ENCODE measurements at places on chromosomes 11 and 22.

GRCh38 chr11:66850588-66851238 lies 6.2 kb upstream of the LRFN4 start:
- no peak for DNase-seq

DNA sequence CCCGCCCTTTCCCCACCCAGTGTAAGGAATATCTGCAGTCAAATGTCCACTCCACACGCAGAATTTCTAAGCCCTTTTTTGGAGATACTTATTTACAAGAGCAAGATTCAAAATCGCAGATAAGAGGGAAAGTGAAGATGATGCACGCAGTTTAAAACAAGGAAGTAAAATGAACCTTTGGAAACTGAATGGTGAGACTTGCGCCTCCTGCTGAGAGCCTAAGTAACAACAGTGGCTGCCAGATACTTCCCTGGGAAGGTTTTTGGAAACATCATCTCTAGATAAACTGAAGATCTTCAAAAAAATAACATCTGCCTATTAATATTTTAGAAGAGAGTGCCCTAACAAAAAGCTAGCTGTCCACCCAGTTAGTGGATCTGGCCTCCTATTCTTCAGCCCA lies 963.1 kb upstream of the FAT3 start:
- no peak for DNase-seq

GRCh38 chr11:108368134-108368533 lies 99.2 kb downstream of the C11orf65 start:
- DNase-seq = no peak

GRCh38 chr11:96199563-96200025 lies 143.4 kb downstream of the MAML2 start:
- no peak for DNase-seq

GRCh38 chr11:111162305-111162704 lies 83.2 kb upstream of the POU2AF2 start:
- DNase-seq = no peak

- DNase-seq = peak; percentile 18
These were observed 10.2 kb upstream of the LRRC32 start for GRCh38 chr11:76680518-76681425.

DNA sequence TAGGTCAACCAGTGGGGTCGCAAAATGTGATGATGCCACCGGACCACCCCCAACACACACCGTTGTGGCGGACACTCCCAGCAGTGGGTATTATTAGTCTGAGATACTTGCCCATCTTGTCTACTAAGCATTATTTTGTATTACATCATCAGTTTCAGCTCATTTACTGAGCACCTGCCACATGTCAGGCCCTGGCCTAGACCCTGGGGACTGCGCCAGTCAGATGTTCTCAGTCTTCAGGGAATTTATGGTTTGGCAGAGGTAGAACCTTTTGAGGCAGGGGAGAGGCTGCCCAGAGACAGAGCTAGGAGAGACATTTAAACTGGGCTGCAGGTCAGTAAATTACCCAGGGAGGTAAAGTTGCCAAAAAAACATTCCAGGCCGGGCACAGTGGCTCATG lies 43.1 kb upstream of the GCAT start:
- no peak for DNase-seq

DNA sequence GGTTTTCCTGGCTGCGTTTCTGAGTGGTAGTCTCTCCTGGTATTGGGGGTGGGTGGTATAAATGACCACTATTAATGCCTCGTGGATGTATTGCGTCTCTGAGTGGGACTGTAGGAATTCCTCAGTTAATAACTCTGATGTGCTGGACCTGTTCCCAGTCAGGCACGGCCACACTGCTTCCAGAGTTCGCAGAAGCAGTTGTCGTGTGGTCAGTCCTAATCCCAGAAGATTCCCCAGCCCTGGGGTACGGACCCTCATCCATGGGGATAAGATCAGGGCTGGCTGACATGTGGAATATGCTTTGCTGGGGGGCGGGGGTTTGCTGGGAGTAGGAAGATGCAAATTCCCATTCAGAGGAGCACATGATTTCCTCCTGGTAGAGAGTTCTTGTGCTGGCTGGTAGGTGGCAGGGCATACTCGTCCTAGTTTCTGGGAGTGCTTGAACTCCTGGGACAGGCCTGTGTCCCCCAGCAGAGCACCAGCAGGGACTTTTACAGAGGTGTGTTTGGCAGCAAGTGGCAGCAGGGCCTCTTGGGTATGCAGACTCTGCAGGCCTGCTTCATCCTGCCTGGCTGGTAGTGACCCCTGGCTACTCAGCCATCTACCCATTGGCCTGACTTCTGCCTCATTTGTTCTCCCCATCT lies 157.4 kb downstream of the NAV2 start:
- DNase-seq = no peak

DNA sequence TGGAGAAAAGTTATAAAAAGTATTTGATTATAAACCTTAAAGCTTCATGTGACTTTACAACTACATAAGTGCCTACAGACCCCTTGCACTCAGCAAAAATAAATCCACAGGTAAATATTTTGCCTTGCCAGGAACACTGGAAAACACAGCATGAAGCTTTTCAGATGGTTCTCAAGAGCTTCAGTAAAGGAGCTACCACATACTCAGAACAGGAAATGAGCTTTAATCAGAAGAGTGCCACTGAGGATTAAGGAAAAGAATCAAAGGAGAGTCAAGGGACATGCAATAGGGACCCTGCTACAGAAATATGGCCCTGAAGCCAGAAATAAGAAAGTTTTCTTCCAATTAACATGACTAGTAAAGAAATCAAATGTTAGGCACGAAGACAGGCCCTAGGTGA lies 1.2 kb downstream of the CASP1 start:
- no peak for DNase-seq

GRCh38 chr11:62547691-62548281 lies 1.2 kb upstream of the AHNAK start:
- no peak for DNase-seq

- no peak for DNase-seq
These were observed 67.8 kb upstream of the LIN7C start for GRCh38 chr11:27574342-27574741.

GRCh38 chr11:83122050-83122449 lies 34.9 kb upstream of the PCF11 start:
- no peak for DNase-seq

- DNase-seq = no peak
These were observed 374.3 kb upstream of the MPPED2 start for GRCh38 chr11:30960387-30960992.

- DNase-seq = no peak
These were observed 6.9 kb upstream of the RBM4B start for GRCh38 chr11:66684635-66685034.

DNA sequence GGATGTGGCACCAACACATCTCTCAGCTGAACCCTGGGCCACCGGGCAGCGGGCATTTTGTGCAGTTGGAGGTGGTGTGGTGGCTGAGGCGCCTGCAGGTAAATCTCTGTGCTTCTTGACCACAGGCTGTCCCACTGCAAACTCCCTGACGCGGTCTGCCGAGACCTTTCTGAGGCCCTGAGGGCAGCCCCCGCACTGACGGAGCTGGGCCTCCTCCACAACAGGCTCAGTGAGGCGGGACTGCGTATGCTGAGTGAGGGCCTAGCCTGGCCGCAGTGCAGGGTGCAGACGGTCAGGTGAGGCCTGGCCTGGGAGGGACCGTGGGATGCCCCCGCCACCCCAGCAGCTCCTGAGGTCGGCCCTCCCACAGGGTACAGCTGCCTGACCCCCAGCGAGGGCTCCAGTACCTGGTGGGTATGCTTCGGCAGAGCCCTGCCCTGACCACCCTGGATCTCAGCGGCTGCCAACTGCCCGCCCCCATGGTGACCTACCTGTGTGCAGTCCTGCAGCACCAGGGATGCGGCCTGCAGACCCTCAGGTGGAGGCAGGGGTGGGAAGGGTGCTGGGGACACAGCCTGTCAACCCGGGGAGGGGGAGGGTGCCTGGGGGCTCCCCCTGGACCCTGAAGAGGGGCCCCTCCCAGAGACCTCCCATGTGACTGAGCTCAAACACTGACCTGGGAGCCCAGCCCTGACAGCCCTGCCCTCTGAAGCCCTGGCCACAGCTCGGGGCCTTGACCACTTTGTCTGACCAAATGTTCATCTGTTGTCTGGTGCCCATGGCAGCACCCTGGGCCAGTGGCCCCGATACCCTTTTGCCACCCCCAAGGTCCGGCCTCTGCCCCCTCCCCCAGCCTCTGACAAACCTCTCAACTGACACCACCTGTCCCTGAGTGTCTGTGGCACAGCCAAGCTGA lies 4.6 kb upstream of the PGGHG start:
- no peak for DNase-seq

- DNase-seq = no peak
These were observed 41.9 kb downstream of the CTTN start for GRCh38 chr11:70440206-70440605.

DNA sequence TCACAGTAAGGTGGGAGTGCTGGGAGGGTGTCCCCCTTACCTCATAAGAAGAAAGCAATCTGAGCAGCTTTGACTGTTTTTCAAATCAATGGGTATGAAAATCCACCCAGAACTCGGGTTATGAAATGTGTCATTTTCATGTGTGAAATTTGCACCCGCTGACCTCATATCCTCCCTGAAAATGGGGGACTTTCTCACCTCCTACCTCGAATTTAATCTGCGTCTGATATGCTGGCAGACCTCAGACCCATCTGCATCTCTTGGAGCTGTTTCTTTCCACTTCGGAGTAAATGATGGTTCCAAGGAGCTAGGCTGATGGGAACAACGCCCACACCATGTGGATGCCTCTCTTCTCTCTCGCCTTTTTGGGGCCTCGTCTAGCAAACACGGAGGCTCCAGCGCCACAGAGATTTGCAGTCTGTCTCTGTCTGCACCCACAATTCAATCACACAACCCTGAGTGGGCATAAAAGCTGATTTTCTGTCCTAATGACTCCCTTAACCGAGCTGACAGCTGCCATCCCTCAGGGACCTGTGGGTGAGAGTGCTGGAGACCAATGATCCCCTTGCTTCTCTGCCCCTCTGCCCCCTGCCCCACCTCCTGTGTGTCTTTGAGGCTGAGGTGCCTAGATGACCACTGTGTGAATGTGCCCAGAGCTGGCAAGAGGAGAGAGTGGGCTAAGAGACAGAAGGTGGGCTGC lies 71.0 kb downstream of the TRIM29 start:
- no peak for DNase-seq

GRCh38 chr11:12525466-12526055 lies 148.2 kb downstream of the PARVA start:
- DNase-seq = no peak

GRCh38 chr11:67269401-67270255 lies 3.4 kb downstream of the GRK2 start:
- no peak for DNase-seq

- DNase-seq = no peak
These were observed 5.6 kb downstream of the SLC29A2 start for GRCh38 chr11:66365711-66366619.

- no peak for DNase-seq
These were observed 8.7 kb downstream of the SLC16A8 start for GRCh38 chr22:38075105-38075825.

DNA sequence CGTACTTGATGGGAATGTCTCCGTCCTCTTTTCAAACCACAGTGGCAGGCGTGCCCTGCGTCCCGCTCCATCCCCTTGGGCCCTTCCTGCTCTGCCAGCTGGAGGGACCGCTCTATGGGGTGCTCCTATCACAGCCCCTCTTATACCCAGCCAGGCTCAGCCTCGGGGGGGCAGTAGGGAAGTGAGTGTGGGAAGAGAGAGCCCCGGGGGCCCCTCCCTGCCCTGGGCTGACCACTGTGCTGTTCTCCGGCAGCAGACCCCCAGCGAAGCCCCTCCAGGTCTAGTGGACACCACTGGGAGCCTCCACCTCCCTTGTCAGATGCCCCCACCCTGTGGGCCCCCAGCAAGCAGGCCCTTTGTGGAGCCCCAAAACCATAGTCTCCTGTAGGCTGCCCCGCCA lies 572.5 kb downstream of the BRD1 start:
- DNase-seq = no peak

DNA sequence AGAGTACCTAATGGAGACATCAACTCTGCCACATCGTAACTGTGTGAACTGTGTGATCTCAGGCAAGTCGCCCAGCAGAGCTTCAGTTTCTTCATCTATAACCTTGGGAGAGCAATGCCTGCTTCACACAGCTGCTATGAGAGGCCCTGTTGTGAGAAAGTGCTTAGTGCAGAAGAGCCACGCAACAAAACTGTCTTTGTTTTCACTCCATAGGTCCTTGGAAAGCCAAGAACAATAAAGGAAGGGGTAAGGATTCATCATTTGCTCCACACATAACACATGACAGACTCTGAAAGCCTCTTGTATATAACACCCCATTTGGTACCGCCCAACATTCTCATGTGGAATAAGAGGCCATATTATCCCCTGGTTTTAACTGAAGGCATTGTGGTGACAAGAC lies 231.9 kb upstream of the ISX start:
- DNase-seq = no peak

DNA sequence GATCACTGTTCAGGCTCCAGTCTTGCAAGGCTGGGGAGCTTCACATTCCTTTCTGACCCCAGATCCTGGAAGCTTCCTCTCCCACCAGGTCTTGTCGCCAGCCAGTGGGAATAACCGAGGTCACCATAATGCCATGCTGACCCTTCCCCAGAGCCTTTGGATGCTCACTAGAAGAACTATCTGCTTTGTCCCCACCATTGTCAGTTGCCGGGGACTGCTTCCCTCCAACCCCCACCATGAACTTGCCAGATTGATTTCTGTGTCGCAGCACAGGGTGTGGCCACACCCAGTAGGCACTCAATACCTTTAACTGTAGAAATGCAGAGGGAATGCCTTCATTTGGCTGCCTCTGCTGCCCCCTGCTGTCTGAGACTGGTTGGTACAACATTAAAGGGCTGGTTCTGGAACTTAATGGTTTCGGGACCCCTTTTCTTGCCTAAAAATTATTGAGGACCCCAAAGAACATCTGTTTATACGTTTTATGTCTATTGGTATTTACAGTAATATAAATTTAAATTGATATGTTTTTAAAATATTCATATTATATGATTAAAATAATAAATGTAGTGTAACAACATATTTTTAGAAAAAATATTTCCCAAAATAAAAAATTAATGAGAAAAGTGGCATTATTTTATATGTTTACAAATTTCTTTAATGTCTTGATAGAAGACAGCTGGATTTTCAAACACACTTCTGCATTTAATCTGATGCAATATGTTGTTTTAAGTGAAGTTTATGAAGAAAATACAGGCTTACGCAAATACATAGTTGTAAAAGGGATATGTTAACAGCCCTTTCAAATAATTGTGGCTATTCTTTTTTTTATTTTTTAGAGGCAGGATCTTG lies 6.7 kb upstream of the GDPD5 start:
- no peak for DNase-seq

DNA sequence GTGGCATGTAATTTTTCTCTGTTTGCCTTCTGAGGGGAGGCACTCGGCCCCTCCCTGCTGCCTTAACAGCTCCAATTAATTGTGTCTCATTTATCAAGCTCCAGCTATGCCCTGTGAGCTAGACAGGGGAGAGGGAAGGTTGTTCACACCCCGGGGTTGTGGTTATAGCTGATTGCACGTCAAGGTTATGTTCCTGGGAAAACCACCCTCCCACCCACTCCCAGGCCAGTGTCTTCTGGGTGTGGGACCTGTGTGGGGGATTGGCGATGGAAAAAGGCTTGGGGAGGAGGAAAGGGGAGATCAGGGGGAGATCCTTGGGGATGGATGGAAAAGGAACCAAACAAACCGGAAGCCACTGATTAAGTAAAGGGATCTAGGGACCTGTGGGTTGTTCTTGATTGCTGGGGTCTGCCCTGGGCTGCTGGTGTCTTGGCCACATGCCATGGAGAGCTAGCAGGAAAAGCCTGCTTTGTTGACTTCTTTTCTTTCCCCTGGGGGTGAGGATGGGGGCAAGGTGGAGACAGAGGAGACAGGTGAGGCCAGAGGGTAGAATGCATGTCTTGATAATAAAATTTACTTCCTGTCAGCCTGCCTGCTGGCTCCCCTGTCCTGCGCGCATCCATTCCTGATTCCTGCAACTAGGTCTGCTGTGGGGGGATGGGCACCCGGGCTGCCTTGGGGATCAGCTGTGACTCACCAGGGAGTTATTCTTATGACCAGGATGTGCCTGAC lies 13.5 kb upstream of the SORL1-AS1 start:
- DNase-seq = peak; percentile 68

Data from amygdala (tissue), 56 donors.